ENCODE measurements at places on chromosomes 6 and 20. TPM values are rescaled to one million over a fixed set of nuclear protein-coding genes. Genes with fewer than 3 reads are reported as not detected.

- DNase-seq: no peak
Measured at GRCh38 chr6:132085731-132086130, 134.6 kb upstream of the CCN2 start.

- DNase-seq: peak; percentile 9
Measured at GRCh38 chr20:31605902-31606803, 1.1 kb downstream of the ID1 start.

- no peak for DNase-seq
Measured at GRCh38 chr6:51531623-51532022, 555.8 kb downstream of the PKHD1 start.

GRCh38 chr6:163877877-163878639, 463.5 kb downstream of the QKI start:
- no peak for DNase-seq

- DNase-seq: no peak
Measured at GRCh38 chr6:158669145-158670035, 19.5 kb downstream of the SYTL3 start.

DNA sequence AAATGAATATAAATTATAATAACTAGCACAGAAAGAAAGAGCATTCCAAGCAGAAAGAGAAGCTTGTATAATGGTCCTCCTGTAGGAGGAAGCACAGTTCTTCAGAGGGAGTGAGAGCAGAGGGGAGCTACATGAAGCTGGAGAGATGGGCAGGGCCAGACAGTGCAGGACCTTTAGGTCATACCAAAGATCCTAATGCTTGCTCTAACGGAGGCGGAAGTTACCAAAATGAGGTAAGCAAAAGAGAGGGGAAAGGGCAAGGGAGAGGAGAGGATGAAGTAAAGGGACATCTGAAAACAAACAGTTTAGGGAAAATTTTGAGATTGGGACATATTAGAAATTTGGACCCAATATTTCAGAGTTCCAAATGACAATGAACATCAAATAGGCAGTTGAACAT, 50.2 kb downstream of the HBS1L start:
- no peak for DNase-seq

Gene TMC2
- total RNA-seq: not detected

GRCh38 chr6:85129881-85130280, 320.0 kb upstream of the NT5E start:
- DNase-seq: no peak

GRCh38 chr6:157281570-157281969, 41.7 kb downstream of the TMEM242 start:
- no peak for DNase-seq

Gene CPNE5
- 0.92 TPM for total RNA-seq

GRCh38 chr20:61833807-61834610, 231.7 kb downstream of the TAF4 start:
- no peak for DNase-seq
